KBM-7 (cell line): ENCODE measurements at places on chromosomes 2 and 18.

DNA sequence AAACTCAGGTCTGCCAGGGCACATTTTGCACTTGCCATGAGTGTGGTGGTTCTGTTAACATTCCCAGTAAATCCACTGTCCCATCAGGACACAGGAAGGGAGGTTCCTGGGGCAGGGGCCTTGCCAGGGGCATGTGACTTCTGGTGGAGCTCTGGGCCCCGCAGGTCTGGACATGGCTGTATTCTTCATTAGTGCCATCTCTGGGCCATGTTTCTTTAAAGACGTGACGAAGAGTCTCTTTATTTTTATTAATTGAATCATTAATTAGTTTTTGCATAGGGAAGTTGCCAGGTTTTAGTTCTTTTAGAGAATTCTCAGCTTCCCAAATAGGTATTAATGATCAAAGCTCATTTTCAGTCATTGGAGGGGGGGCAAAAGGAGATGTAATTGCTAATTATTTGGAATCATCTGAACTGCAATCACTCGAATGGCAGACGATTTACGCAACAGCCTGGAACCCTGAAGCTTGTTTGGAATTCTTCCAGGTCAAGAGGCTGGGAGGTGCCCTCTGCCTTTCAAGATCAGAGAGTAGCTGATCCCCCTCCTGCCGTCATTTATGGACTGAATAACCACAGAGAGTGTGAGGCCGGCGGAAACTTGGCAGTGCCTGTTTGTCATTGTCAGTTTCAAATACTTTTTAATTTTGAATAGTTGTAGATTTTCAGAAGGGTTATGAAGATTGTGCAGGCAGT lies 106.2 kb downstream of the RTP5 start:
- no peak for DNase-seq

GRCh38 chr18:49967171-49967570 lies 153.8 kb upstream of the ACAA2 start:
- no peak for DNase-seq

DNA sequence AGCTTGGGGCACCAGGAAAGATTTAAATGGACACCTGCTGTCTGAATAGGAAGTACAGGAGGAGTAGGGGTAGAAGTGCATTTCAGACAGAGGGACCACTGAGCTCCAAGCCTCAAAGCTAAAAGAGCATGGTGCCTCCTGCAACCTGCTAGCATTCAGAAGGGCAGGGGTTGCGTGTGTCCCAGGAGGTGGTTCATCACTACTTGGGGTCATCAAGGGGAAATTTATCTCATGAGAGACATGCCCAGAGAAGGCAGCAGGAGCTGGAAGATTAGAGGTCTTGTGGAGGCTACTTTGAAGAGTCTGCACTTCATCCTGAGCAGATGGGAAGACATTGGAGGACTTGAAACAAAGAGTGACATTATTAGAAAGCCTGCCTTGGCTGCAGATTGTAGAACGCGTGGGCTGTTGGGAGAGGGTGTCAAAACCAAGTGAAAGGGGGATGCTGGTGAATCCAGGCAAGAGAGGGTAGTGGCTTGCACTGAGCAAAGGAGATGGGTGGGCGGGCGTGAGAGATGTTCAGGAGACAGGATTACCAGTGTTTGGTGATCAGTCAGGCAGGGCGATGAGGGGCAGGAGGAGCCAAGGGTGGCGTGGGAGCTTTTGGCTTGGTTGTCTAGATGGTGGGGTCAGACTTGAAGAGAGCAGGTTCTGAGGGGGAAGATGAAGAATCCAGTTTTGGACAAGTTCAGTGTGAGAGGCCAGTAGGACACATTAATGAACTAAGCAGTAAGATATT lies 154.0 kb downstream of the DYSF start:
- no peak for DNase-seq

- DNase-seq = no peak
Observed at GRCh38 chr18:22322243-22322691, 95.4 kb downstream of the CTAGE1 start.

DNA sequence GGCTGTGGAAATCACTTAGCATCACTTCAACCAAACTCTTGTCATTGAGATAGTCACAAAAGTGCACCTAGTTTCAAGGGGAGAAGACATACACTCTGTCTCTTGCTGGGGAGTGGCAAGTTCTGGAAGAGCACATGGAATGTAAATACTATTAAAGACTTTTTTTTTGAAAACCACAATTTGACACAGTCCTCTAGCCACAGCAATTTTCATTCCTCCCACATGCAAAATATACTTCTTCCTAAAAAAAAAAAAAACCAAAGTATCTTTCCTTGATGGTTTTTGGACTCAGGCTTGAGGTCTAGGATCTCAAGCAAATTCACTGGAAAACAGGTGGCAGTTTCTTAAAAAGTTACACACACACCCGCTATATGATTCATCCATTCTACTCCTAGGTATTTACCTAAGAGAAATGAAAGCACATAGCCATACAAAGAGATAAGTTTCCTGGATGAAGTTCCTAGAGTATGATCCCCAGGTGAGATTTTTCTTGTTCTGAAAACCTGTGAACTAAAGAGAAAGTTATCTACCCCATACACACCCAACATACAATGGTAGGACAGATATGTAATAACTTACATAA lies 295.8 kb downstream of the SP3 start:
- DNase-seq = no peak

- DNase-seq = no peak
Observed at GRCh38 chr18:63284827-63285733, 34.5 kb downstream of the BCL2 start.

DNA sequence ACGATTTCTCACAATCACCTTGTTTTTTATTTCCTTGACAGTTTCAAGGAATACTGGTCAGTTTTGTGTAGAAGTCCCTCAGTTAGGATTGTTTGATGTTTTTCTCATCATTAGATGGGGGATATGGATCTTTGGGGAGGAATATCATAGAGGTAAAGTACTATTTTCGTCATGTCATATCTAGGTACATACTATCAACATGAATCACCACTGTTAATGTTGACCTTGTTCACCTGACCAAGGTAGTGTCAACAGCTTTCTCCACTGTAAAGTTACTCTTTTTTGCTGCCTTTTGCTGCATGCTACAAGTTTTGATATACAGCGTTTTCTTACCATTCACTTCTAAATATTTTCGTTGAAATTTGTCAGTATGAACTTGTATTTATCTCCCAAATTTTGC lies 32.7 kb downstream of the NLRC4 start:
- DNase-seq = no peak

DNA sequence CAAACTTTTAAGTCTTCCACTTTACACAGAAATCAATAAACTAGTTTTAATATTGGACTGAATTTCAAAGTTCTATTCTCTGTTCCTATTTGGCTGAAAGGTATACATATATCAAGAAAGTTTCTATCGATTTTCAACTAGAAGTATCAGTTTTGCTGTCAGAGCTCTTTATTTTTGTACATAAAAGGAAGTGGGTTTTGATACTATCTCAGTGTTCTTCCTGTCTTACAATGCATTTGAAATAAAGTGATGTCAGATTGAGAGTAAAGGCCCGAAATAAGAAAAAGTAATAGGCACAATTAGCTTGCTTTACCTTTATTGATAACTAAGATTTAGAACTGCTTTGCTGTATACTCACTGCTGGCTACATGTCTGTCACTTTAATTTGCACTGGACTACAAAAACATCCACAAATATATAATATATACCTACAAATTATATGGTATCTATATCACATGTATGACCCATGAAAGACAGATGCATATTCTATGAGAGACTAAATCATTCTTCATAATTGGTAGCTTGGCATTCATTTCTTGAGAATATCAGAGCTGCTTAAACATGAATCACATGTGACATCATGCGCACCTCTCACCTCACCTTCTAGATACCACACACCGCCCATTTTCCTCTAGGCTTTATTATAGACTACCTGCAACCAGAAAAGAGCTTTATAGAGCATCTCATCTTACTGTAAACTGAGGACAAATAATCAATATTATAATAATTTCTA lies 83.6 kb downstream of the ASXL2 start:
- DNase-seq = peak; percentile 34

DNA sequence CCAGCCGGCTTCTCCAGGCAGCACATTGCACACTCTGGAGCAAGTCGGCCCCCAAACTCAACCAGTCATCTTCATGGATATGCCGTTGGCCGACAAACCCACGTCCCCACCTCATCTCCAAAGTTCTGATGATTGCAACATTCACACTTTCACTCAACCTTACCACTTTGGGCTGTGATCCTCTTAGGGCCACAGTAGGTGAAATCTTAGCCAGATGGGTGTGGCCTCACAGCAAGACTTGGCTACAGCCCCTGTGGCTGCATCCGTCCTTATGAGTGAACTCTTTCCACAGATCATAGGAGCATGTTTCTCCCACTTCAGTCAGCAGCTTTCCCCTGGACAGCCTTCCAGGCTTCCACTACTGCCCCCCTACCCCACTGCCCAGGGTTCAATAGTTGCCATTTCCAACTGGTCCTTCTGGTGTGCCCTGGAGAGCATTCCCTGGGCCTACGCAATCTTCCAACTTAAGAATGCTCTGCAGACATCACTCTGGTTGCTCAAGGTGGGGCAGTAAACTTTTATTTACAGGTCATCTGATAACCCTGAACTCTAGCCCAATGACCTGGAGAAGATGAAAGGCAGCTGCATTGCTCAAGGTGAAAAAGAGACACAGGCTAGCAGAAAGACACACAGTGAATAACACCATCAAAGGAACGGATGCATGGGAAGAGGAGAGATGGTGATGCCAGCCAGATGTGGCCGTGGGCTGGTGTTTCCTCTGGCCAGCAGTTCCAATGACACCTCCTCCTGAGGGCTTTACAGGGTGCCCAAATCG lies 34.5 kb downstream of the ARL4C start:
- no peak for DNase-seq

GRCh38 chr2:84493514-84493913 lies 22.8 kb upstream of the DNAH6 start:
- DNase-seq = no peak

GRCh38 chr2:162090109-162090508 lies 16.1 kb upstream of the DPP4 start:
- DNase-seq = no peak

- DNase-seq = no peak
Observed at GRCh38 chr2:101558740-101559525, 84.0 kb upstream of the RFX8 start.

GRCh38 chr2:48707466-48707865 lies 48.1 kb downstream of the LHCGR start:
- no peak for DNase-seq

DNA sequence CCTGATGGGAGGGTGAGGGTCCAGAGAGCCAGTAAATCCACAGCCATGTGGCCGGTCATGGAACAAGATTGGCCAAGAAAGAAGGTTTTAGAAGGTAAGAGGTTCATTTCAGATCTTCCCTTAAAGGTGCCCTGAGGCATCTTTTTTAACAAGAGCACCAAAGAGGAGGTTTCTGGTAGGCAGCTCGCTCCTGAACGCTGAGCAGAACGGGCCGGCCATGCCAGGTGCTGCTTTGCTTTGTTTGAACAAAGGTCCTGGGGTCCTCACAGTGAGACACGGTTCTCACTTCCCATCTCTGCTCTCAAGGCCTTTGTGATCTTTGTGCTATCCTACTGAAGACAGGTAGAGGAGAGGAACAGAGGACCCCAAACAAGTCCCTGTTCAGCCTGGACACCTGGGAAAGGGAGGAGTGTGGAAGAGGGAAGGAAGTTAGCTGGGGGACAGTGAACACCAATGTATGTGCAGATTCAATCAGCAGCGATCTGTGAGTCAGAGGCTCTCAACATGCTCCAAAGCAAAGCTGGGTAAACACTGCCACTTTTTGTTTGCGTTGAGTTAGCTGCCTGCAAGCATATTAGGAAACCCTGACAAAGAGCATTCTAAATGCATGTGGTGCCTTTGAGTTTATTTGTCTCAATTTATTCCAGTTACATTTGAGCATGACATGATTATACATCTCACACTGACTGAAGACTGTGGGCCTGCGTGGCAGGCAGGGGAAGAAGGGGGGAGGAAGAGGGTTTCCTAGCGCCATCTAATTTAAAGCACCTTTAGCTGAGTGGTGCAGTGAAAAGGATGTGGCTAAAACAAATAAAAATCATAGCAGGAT lies 102.4 kb downstream of the ASB1 start:
- DNase-seq = no peak

GRCh38 chr2:2320486-2321199 lies 10.4 kb downstream of the MYT1L start:
- DNase-seq = no peak

- DNase-seq = peak; percentile 51
Observed at GRCh38 chr2:63189026-63189425, 138.4 kb downstream of the OTX1 start.

DNA sequence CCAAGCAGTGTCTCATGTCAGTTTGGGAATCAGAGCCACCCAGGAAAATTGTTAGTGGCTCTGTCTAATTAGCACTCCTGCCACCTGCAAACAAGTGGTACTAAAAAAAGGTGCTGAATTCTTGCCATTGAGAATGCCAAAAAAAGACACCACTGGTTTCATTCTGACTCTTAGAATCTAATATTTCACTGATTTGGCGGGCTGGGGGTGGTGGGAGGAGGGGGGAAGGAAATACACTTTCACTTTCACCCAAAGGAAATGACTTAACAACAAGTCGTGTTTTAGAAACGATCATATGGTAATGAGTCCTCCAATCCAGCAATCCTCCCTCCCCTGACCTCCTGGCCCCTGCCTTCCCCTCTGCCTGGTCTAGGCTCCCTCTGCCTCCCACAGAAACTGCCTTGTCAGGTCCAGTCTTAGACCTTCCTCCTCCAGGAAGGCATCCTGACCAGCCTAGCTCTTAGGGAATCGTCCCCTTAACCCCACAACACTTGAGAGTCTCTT lies 4.4 kb upstream of the KLHL29 start:
- peak; percentile 19 for DNase-seq
